Calu3 (cell line): ENCODE measurements at places on chromosomes 5 and 9. TPM values are rescaled to one million over a fixed set of nuclear protein-coding genes. Genes with fewer than 3 reads are reported as not detected.
A peak's percentile ranks its signal among the peaks of the same experiment; 100 is the strongest.

DNA sequence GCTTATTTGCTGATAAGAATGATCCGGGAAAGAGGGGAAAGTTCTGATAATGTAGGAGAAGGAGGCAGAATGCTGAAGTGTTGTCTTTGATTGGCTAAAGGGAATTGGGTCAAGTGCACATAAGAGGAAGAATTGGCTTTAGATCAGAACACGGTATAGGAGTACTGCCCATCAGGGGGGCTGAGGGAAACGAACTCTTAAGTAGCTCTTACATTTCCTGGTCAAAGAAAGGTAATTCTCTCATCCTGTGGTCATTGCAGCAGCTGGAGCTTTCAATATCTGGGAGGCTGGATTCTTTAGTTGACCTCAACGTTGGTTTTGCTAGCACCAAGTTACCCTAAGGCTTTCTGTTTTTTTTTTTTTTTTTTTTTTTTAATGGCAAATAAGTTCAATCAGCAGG is 178.7 kb upstream of the NR3C1 start:
- no peak for DNase-seq

GRCh38 chr5:101153526-101153925 is 250.4 kb upstream of the ST8SIA4 start:
- no peak for DNase-seq

- DNase-seq, result peak; percentile 35
Measured at GRCh38 chr5:151742870-151743294, 15.5 kb downstream of the ATOX1 start.

DNA sequence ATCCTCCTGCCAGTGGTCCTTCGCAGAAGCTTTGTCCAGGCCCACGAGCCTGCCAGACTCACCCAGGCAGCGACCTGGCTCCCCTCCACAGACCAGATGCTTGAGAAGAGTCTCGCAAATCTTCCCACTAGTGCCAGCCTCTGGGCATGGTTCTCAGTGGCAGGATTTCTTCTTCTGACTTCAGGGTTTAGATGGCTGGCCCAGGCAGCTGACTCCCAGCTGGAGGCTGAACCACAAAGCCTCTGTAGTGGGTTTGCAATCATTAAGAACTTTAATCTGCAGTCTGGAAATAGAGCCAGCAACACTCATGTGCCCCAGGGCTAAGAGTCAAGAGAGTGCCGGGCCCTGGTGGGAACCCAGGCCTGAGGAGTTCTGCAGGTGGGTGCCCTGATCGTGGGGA is 90.6 kb upstream of the ICE1 start:
- no peak for DNase-seq

GRCh38 chr9:84499969-84500582 is 159.5 kb upstream of the SLC28A3 start:
- DNase-seq, result no peak

GRCh38 chr5:174271316-174271715 is 225.8 kb downstream of the NSG2 start:
- no peak for DNase-seq

GRCh38 chr5:115600766-115601165 is 1.5 kb downstream of the TICAM2 start:
- DNase-seq, result no peak

GRCh38 chr5:38672059-38672788 is 115.8 kb upstream of the LIFR start:
- no peak for DNase-seq

DNA sequence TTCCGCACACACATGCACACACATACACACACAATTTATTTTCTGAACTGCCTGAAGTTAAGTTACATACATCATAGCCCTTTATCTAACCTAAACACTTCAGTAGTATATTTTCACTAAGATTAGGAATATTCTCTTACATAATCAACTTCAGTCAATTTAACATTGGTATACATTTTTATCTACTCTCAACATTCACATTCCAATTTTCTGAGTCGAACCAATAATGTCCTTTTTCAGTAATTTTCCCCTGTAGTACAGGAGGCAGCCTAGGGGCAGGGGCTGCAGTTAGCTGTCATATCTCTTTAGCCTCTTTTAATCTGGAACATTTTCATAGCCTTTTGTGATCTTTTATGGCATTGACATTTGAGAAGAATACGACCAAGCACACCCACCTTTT is 150.1 kb downstream of the DAB2IP start:
- no peak for DNase-seq

GRCh38 chr9:127937388-127938297 is at the start of gene DPM2:
Gene DPM2 (minus strand): TSS chr9:127937854. CDS start chr9:127937820, 34 bp downstream.
- DNase-seq, result peak; percentile 65

DNA sequence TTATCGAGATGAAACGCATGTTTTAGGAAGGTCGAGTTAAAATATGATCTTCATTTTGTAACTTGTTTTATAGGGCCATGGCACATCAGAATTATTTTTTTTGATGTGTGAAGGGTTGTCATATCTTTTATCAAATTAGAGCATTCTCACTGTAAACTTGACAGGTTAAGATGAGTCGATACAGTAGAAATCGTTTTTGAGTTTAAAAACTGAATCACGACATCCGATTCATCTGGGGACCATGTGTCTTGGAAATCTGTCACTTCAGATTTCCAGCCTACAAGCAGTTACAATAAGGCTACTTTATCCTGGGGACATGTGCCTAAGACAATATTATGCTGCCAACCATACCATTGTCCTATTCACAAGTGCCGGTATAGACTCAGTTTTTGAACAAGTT is 136.2 kb downstream of the ALDH1A1 start:
- no peak for DNase-seq

DNA sequence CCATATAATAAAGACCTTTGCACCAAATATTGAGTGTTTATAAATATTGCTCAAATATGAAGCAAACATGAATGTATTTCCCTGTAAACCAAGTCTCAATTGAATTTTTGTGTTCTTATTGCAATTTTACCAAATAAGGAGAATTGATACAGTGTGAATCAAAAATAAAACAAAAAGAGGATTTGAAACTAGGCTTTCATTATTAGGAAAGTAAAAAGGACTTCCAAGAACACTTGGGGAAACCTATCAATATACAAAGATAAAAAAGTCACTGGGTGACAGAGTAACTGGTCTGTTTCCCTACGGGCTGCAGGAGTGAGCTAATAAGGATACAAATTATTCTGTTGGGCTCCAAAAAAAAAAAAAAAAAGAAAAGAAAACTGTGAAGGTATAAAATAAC is 44.8 kb upstream of the SNX2 start:
- DNase-seq, result no peak

DNA sequence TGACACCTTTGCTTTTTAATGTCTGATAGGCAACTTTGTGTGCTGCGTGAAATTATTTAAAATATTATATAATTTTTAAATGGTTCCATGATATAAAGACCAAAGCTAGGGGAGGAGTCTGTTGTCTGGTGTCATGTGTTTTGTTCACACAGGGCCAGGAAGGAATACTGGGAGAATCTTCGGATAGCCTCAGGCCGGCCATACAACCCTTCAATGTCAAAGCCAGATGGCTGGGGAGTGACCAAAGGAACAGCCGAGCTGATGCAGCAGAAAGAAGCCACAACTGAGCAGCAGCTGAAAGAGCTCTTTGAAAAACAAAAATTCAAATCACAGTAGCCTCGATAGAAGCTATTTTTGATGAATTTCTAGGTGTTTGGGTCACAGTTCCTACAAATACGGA is 19.2 kb downstream of the BHMT start:
- no peak for DNase-seq

DNA sequence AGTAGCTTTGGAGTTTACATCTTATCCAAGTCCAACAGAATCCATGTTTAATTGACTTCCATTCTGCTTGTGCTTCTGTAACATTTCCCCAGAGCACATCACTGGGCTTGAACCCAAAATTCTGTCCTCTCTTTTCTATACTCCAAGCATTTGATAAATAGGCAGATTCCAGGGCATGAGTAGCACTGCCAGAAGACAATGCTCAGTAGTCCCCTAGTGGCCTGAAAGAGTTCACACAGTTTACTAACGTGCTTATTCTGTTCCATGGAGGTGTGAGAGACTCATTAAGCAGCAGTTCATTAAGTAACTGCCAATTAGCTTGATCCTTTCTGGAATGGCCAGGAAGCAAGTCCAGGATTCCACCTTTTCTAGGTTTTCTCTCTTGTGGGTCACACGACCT is 9.4 kb upstream of the GABRA6 start:
- no peak for DNase-seq

DNA sequence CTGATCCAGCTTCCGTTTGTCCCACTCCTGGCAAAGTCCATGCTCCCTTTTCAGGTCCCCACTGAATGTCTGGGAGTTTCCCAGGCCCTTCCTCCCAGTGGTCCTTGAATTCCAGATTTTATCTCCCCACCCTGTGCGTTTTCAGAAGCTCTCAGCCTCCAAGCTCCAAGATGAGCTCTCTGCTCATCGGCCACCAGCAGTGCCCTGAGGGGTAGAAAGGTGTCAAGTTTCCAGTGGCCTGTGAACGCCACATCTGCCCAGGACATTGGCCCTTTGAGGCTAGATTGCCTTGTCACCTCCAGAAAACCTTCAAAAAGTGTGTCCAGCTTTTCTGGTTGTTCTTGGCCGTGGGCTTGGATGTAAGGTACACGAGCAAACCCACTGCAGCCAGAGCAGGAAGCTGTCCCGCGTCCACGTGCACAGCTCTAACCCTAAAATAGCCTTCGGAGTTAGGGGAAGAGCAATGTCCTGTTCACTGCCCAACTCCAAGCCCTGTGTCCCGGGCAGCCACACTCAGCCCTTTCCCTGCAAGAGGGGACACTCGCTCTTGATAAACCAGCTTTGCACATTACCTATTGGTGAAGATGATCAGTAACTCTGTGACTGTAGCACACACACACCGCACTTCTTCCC is 10.9 kb upstream of the LRRC14B start:
- no peak for DNase-seq

DNA sequence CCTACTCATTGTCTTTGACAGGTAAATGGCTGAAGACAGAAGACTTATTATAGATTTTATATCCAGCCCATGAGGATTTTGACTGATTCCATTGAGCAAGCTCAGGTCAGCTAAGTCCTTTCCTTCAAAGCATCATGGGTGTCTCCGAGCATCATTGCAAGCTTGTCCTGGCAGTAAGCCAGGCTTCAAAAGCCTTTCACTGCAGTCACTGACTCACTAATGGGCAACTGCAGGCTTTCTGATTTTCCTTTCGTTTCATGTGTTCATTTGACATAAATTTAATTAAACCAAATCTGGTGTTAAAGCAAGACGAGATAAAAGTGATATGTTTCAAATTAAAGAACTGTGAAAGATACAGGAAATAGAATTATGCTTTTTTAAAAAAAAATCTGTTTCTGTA is 426.2 kb downstream of the ANXA1 start:
- peak; percentile 1 for DNase-seq

MELK gene
- total RNA-seq, result 18.3 and 20.8 TPM in 2 replicates

ST6GALNAC4 gene
- 11.8 and 12.8 TPM in 2 replicates for total RNA-seq

FOXD1 gene
- 6.4 and 7.8 TPM in 2 replicates for total RNA-seq
